ENCODE measurements at places on chromosomes 7 and 10.

GRCh38 chr7:13933536-13933935 is 55.9 kb downstream of the ETV1 start:
- DNase-seq: no peak

GRCh38 chr10:22429146-22429545 is 83.8 kb downstream of the SPAG6 start:
- no peak for DNase-seq

- no peak for DNase-seq
Measured at GRCh38 chr7:70585071-70585470, 546.9 kb upstream of the GALNT17 start.

GRCh38 chr7:97601931-97602457 is 129.9 kb upstream of the TAC1 start:
- no peak for DNase-seq

DNA sequence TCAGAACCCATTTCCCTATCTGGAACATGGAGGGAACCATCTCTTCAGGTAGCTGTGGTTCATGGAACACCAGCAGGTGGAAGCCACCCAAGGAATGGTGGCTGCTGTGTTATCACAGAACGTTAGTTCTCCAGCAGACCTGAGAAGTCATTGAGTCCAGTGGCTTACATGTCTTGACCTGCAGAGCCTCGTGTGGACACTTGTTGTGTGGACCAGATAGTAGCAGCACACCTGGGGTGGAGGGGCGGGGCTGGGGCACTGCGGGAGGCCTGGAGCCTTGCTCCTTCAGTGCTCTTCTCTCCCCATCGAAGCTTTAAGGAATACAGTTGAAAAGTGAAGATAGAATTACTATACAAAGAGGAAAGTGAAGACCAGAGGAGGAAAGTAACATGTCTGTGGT is 42.4 kb downstream of the VWA2 start:
- DNase-seq: no peak

GRCh38 chr10:19817231-19817933 is 1.1 kb downstream of the PLXDC2 start:
- no peak for DNase-seq

DNA sequence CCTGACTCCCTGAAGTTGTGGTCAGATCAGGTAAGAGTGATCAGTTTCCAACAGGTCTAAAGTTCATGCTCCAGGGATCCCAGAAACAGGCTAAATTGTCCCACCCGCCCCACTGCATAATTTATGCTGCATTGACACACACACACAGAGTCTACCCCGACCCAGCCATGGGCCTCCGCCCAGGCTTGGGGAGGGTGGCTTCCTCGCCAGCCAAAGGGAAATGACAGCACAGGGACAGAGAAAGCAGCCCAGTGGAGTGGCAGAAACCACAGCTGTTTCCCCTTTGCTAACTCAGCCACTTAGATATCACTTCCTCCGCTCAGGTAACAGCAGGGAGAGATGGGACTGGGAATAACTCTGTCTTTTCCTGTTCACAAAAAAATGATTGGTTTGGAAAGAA is 9.4 kb downstream of the SH3PXD2A start:
- DNase-seq: no peak
